ENCODE measurements at places on chromosomes 2 and 18. TPM values are rescaled to one million over a fixed set of nuclear protein-coding genes. Genes with fewer than 3 reads are reported as not detected.

Gene SERPINB10
- 0.08 TPM for polyA plus RNA-seq

Gene ALPI
- polyA plus RNA-seq, result not detected

- no peak for DNase-seq
These were observed 476.5 kb upstream of the ACVR2A start for GRCh38 chr2:147368306-147368705.

DNA sequence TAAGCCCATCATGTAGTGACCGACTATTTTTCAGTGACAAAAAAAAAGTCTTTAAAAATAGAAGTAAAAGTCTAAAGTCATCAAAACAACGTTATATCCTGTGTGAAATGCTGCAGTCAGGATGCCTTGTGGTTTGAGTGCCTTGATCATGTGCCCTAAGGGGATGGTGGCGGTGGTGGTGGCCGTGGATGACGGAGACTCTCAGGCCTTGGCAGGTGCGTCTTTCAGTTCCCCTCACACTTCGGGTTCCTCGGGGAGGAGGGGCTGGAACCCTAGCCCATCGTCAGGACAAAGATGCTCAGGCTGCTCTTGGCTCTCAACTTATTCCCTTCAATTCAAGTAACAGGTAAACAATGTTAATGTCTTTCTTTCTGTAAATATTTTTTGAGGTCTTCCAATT, at the start of gene CD28:
TSS of gene CD28 (plus strand) at position 237 of the 400 bp plus-strand sequence. CDS start at position 295, 58 bp downstream.
- no peak for DNase-seq

Gene POMC
- 0.33 TPM for polyA plus RNA-seq

Measured in fibroblast of lung (primary cell).